Heart left ventricle (tissue), 16 donors: ENCODE measurements at places on chromosomes 12 and 14. TPM values are rescaled to one million over a fixed set of nuclear protein-coding genes. Genes with fewer than 3 reads are reported as not detected.

DNA sequence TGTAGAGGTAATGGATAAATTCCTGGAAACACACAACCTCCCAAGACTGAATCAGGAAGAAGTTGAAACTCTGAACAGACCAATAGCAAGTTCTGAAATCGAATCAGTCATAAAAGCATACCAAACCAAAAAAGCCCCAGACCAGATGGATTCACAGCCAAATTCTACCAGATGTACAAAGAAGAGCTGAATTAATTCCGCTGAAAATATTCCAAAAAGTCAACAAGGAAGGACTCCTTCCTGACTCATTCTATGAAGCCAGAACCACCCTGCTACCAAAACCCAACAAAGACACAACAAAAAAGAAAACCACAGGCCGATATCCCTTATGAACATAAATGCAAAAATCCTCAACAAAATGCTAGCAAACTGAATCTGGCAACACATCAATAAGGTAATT is 81.5 kb downstream of the SLC38A4 start:
- H3K4me3 ChIP-seq, result no peak overlapping the region
- H3K27ac ChIP-seq, result no peak overlapping the region
- H3K36me3 ChIP-seq, result no peaks in the 10 kb centered on the region
- DNase-seq, result no peak
- no peaks in the 10 kb centered on the region for H3K27me3 ChIP-seq

DNA sequence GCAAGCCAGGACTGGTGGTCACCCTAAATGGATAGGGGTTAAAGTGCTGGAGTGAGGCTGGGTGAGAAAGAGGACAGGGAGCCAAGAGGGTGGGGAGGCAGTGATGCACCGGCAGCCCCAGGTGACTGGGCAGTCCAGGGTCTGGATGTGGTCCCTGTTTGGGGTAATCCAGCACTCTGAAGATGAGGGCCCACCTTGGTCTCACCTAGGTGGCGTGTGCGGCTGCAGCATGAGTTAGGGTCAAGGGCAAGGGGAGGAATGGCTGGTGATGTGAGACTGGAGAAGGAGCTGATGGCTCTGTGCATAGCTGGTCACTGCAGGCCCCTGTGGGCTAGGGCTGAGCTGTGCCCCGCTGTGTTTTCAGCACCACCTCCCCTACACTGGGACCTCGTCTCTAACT is 1.6 kb upstream of the C1RL start:
- no peak overlapping the region for H3K27ac ChIP-seq
- no peak for DNase-seq
- no peaks in the 10 kb centered on the region for H3K4me1 ChIP-seq
- no peak overlapping the region for H3K4me3 ChIP-seq

DNA sequence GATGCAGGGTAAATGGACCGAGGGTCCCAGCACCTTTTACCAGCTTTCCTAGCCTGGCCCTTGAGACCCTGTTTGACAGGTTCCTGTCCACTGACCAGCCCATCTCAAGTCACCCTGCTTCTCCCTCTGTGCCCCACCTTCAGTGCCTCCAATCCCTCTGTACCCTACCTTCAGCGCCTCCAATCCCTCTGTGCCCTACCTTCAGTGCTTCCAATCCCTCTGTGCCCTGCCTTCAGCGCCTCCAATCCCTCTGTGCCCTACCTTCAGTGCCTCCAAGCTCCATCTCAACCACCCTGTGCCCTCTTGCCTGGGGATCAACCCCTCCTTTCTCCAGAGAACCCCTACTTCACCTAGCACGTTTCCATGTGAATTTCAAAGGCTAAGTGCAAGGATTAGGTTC is 54.3 kb downstream of the ZFP36L1 start:
- H3K27me3 ChIP-seq, result no peaks in the 10 kb centered on the region
- no peak overlapping the region for H3K4me3 ChIP-seq
- H3K27ac ChIP-seq, result no peak overlapping the region
- DNase-seq, result no peak
- H3K36me3 ChIP-seq, result no peaks in the 10 kb centered on the region

DNA sequence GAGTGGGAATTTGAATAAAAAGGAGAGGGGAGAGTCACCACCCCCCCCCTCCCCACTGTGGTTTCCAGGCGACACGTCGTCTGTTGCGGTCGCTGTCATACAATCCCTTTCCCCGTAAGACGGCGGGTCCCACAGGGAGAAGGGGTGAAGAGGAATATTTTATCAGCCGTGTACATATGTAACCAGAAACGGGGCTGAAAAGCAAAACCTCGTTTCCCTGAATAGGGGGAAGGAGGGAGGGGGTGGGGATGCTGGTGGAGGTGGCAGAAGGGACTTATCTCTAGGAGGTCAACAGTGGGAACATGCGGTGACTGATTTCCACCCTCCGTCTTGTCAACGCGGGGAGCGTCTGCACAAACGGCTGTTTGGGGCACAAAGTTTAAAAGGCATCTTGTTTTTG is 171.4 kb downstream of the RBM19 start:
- H3K27me3 ChIP-seq, result no peaks in the 10 kb centered on the region
- no peak for DNase-seq
- H3K4me1 ChIP-seq, result no peaks in the 10 kb centered on the region
- H3K36me3 ChIP-seq, result no peaks in the 10 kb centered on the region
- H3K4me3 ChIP-seq, result no peak overlapping the region

DNA sequence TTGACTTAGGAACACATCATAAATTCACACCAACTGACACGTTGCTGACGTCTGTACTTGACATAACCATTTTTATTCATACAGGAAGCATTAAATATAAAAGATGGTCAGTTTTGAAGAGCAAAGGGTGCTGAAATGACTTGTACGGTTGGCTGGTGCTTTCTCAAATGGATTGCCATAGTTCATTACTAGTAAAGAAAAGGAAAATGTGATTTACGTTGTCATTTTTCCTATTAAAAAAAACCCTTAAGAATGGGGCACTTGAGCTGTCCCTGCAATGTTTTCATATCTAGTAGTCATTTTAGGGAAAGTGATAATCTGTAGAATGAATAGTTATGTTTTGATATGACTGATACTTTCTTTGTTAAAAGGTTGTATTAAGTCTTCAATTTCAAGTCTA is 22.5 kb upstream of the MANSC4 start:
- no peaks in the 10 kb centered on the region for H3K36me3 ChIP-seq
- H3K4me3 ChIP-seq, result no peak overlapping the region
- no peak for DNase-seq
- no peaks in the 10 kb centered on the region for H3K27me3 ChIP-seq

GRCh38 chr12:15591811-15592210 is 197.4 kb downstream of the EPS8 start:
- H3K36me3 ChIP-seq, result no peaks in the 10 kb centered on the region
- H3K27ac ChIP-seq, result peak overlapping the region; percentile 56
- H3K27me3 ChIP-seq, result no peaks in the 10 kb centered on the region
- peak; percentile 30 for DNase-seq
- peaks cover 9% of the 10 kb centered on the region for H3K4me1 ChIP-seq

DNA sequence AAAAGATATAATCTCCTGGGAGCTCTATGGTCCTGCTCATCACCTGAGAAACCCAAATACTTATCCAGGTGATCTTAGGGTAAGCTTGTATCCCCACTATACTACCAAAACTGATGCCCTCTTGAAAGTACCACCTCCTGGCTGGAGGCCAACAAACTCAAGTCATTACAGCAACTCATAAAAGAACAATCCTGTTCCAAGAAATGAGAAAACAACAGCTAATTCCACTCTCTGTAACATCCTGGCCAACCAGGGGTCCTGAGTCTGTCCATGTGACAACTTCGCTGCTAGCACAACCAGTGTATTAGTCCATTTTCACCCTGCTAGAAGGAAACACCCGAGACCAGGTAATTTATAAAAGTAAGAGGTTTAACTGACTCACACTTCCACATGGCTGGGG is 190.0 kb upstream of the BMP4 start:
- H3K4me3 ChIP-seq, result no peak overlapping the region
- H3K36me3 ChIP-seq, result no peaks in the 10 kb centered on the region
- no peaks in the 10 kb centered on the region for H3K27me3 ChIP-seq
- no peak for DNase-seq
- no peak overlapping the region for H3K27ac ChIP-seq
- no peaks in the 10 kb centered on the region for H3K4me1 ChIP-seq

DNA sequence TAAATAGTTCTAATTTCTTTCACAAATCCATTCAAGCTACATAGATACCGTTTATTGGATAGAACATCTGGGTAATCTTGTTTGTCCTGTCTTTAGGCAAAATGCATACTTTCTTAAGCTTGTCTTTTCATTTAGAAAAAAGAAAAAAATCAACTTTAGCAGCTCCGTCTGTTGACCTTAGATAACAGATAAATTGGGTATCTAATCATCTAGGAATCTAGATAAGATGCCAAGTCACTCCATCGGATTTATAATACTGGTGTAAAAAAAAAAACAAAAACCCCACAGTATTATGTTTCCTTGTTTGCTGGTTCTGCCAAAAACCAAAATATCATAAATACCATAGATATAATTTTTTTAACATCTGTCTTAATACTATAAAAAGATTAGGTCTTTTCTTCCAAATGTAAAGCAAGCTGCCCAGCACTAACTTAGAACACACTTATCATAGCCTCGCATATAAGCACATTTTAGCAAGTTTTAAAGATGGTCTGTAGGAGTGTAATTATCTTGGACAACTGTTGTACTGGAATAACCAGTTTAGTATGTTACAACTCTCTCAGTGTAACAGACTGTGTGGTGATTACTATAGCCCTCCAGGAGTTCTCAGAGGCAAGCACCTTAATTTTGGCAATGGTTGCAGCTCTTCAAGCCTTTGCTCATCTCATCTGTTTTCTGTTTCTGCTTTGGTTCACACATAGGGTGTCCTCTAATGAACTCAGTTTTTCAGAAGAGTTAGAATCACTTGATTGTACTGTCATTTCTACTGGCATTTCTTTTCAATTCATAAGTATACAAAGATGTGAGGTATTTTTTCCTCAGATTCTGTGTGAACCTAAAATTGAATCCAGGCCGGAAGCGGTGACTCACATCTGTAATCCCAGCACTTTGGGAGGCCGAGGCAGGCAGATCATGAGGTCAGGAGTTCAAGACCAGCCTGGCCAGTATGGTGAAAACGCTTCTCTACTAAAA is 83.1 kb downstream of the ANO6 start:
- H3K27me3 ChIP-seq, result no peaks in the 10 kb centered on the region
- H3K4me3 ChIP-seq, result no peak overlapping the region
- DNase-seq, result no peak

DNA sequence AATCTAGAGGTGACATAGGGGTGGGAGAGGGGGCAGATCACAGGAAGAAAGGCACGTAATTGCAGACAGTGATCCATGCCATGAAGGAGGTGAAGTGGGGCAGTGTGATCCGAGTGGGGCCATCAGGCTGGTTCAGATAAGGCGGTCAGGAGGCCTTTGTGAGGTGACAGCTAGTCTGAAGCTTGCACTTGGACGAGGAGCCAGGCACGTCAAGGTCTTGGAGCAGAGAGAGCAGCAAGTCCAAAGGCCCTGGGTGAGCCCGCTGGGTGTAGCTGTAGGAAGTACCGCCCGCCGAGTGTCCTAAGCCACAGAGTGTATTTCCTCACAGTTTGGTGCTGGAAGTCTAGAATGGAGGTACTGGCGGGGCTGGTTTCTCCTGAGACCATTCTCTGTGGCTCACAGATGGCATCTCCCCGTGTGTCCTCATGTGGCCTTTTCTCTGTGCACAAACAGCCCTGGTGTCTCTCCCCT is 23.6 kb downstream of the RHOF start:
- H3K36me3 ChIP-seq, result no peaks in the 10 kb centered on the region
- H3K27ac ChIP-seq, result peak overlapping the region; percentile 76
- H3K4me1 ChIP-seq, result peaks cover 3% of the 10 kb centered on the region

DNA sequence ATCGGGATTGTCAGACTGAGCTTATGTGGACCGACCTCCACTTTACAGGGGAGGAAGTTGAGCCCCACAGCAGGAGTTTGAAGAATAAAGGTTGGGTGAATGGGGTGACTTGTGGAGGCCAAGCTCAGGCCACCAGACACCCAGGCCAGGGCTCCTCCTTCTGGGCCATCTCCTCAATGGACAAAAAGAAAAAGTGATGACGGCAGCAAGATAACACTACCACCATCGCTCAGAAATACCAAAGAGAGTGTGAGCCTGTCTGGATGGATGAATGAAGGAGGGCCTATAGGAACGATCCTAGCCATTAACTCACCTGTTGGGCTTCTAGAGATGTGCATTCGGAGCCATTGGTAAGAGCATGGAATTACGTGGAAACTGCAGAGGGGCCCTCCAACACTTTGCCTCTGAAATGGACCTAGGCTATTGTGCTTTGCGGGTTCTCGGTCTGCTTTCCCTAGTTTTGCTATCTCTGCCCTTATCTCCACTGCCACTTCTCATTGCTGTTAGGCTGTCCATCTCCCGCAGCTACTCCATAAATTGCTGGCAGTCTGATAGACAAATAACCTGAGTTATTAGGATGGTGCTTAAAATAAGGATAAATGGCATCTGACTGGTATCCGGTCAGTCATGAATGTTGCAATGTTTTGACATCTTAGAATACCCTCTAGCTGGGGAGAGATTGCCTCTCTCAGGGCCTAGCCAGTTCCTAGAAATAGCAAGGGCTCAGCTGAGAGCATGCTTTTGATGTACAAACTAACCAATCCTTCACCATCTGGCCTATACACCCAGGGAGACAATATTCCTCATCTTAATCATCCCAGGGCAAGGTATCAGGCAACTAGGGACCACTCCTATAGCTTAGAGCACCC is 9.6 kb upstream of the PLEK2 start:
- H3K4me1 ChIP-seq, result no peaks in the 10 kb centered on the region
- no peaks in the 10 kb centered on the region for H3K36me3 ChIP-seq
- H3K27me3 ChIP-seq, result no peaks in the 10 kb centered on the region
- H3K27ac ChIP-seq, result no peak overlapping the region
- DNase-seq, result no peak
- no peak overlapping the region for H3K4me3 ChIP-seq

DNA sequence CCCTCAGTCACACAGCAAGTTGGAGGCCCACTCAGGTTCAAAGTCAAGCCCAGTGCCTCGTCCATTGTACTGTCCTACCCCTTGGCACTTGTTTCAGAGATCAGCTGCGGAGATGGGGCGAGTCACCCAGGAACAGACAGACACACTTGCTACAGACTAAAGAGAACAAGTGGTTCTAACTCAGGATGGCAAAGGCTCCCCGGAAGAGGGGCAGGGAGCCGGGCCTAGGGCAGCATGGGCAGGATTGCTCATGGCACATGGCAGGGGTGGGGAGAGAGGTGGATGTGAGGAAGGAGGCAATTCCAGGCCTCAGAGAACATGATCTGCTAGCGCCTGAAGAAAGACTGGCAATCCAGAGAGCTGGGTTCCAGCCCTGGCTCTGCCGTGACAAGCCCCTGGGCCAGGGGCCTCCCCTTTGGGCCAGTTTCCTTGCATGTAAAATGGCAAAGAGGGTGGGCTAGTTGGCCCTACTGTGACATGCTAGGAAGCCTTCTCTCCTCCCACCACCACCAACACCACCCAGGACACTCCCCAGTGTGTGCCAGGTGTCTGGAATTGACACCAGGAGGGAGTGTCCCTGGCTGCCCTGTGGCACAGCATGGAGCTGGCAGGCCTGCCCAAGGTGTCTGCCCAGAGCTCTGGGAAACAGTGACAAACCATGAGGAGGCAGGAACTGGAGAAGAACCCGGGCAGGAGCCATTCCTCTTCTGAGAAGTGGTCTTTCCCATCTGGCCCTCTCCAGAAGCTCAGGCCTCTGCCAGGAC is 24.0 kb upstream of the IRF2BPL start:
- H3K36me3 ChIP-seq, result no peaks in the 10 kb centered on the region
- H3K4me1 ChIP-seq, result peaks cover 22% of the 10 kb centered on the region
- H3K4me3 ChIP-seq, result no peak overlapping the region
- no peaks in the 10 kb centered on the region for H3K27me3 ChIP-seq

GRCh38 chr14:69625299-69626131 is 14.1 kb downstream of the SUSD6 start:
- H3K36me3 ChIP-seq, result no peaks in the 10 kb centered on the region
- peak; percentile 69 for DNase-seq
- H3K4me3 ChIP-seq, result peak overlapping the region; percentile 29
- no peak overlapping the region for H3K27ac ChIP-seq

The FITM1 gene
- total RNA-seq, result 107 TPM

The SERPINA9 gene
- not detected for total RNA-seq

The CFAP251 gene
- total RNA-seq, result 0.70 TPM

The CLEC9A gene
- 0.12 TPM for total RNA-seq

The LALBA gene
- total RNA-seq, result not detected
